SK-MEL-5 (cell line): ENCODE measurements at places on chromosomes 4 and X. TPM values are rescaled to one million over a fixed set of nuclear protein-coding genes. Genes with fewer than 3 reads are reported as not detected.

GRCh38 chr4:71992571-71993312 lies 39.1 kb upstream of the NPFFR2 start:
- DNase-seq: peak; percentile 47

DNA sequence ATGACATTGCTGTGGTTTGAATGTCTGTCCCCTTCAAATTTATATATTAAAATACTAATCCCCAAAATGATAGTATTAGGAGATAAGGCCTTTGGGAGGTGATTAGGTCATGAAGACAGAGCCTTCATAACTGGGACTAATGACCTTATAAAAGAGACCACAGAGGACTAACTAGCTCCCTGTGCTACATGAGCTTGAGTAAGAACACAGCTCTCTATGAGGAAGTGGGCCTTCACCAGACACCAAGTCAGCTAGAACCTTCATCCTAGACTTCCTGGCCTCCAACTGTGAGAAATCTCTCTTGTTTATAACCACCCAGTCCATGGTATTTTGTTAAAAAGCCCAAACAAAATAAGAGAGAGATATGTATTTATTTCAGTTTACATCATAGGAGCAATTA lies 242.2 kb upstream of the CTSO start:
- no peak for DNase-seq

DNA sequence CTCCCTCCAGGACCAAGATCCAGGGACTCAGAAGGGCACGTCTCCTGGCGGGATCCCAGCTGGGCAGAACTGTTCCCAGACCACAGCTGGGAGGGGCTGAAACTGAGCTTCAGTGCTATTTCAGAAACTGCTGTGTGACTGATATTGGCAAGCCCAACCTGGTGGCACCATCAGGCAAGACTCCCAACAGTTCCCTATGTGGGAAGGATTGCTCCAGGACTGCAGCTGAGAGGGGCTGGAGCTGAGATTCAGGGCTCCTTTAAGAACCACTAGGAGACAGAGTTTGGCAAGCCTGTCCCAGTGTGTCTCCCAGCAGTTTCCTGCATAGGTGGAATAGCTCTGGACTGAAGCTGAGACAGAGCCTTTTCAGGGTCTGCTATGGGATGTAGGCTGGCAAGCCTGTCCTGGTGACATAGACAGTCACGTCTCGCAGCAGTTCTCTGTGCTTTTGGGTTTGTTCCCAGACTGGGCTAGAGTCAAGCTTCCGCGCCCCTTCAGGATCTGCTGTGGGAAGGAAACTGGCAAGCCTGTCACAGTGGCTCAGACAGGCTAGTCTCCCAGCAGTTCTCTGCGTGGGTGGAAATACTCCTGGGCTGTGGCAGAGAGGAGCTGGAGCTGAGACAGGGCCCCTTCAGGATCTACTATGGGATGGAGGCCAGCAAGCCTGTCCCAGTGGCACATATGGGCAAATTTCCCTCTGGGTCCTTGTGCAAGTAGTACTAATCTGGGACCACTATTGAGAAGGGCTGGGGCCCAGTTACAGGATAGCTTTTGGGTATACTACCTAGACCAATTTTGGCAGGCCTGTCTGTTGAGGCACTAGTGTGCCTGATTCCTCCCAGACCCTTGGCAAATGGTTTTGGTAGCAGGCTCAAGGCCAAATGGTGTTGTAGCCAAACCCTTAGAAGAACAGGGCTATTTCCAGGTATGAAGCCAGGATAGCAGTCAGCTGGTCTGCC lies 20.2 kb upstream of the MED14 start:
- no peak for DNase-seq

DNA sequence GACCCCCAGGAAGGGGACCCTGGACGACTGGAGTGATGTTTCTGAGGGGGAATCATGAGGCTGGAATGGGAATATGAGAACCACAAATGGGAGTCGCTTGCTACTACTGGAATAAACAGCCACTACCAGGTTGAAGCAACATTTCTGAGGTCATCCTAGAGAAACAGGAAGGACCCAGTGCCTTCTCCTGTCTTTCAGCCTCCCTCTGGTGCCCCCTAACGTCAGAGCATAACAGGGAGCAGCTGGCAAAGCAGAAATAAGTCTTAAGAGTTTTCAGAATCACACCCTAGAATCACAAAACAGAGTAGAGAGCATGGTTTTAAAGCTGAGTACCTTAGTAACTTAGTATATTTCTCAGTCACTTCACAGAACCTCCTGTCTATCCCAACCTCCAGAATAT lies 347.8 kb upstream of the PITX2 start:
- DNase-seq: peak; percentile 71

DNA sequence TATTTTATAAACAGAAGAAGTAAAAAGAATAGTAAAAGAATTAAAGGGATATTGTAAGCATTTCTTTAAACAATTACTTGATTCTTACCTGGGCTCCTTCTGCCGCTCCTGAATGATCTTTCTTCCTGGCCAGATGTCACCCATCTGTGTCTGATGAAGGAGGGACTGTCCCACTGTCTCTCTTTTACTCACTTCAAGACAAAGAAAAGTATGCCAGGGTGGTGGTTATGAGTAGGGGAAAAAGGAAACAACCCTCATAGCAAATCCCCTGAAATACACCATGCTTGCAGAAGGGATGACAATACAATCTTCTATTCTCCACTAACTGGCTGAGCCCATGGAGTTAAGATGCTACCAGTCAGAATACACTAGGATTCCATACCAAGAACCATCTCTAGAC lies 31.1 kb downstream of the SYTL4 start:
- no peak for DNase-seq

The SH3TC1 gene
- total RNA-seq: 23.7 and 31.6 TPM in 2 replicates

The RBM3 gene
- total RNA-seq: 220 and 221 TPM in 2 replicates

The NAT8L gene
- total RNA-seq: 3.8 and 3.9 TPM in 2 replicates
